ENCODE measurements at places on chromosomes 12 and 14. TPM values are rescaled to one million over a fixed set of nuclear protein-coding genes. Genes with fewer than 3 reads are reported as not detected.
A peak's percentile ranks its signal among the peaks of the same experiment; 100 is the strongest.

DNA sequence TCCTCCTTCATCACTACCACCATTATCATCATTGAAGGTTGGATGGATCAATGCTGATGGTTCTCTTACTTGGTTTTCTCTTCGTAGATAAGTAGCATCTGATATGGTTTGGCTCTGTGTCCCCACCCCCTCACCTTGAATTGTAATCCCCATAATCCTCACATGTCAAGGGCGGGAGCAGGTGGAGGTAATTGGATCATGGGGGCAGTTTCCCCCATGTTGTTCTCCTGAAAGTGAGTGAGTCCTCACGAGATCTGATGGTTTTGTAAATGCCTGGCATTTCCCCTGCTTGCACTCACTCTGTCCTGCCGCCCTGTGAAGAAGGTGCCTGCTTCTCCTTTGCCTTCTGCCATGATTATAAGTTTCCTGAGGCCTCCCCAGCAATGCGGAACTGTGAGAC lies 172.4 kb upstream of the PWP1 start:
- H3K27ac ChIP-seq: no peak overlapping the region
- H3K36me3 ChIP-seq: no peaks in the 10 kb centered on the region
- no peak for DNase-seq
- peaks cover 8% of the 10 kb centered on the region for H3K4me1 ChIP-seq
- no peak overlapping the region for H3K4me3 ChIP-seq

DNA sequence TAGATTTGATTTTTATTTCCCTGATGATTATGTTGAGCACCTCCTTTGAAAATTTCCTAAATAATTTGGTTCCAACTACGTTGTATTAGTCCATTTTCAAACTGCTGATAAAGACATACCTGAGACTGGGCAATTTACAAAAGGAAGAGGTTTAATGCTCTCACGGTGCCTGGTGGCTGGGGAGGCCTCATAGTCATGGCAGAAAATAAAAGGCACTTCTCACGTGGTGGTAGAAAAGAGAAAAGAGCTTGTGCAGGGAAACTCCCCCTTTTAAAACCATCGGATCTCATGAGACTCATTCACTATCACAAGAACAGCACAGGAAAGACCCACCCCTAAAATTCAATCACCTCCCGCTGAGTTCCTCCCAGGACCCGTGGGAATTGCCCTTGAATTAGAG lies 372.3 kb downstream of the RPL10L start:
- no peaks in the 10 kb centered on the region for H3K36me3 ChIP-seq
- no peak for DNase-seq
- H3K4me1 ChIP-seq: no peaks in the 10 kb centered on the region
- no peak overlapping the region for H3K27ac ChIP-seq
- no peak overlapping the region for H3K4me3 ChIP-seq

- H3K36me3 ChIP-seq: peaks cover 4% of the 10 kb centered on the region
- no peak for DNase-seq
- no peak overlapping the region for H3K27ac ChIP-seq
Measured at GRCh38 chr12:57724936-57725740, 13.4 kb downstream of the AGAP2 start.

DNA sequence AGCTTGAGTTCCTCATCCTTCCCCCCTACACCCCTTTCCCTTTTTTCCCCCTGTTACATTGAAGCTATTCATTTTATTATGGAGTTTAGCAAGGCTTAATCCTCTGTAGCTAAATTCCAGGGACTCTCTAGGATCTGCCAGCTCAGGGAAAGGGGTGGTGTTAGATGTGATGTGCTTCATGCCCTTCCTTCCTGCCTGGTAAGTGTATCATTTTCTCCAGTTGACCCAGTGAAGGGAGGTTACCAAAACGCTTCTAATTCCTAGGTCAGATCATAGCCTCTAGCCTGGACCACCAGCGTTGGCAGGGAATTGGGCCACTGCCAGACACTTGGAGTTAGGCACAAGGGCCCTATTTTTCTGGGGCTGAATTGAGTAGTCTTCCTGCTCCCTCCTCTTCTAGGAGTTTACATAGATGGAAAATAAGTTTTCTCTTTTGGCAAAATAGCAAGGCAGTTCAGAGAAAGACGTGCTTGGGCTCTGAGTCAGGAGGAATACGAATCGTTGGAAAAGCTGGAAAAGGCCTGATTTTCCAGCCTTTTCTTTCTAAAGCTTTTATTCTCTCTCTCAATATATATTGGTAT lies 88.3 kb downstream of the NPAS3 start:
- H3K27ac ChIP-seq: no peak overlapping the region
- no peak for DNase-seq
- H3K36me3 ChIP-seq: no peaks in the 10 kb centered on the region
- H3K4me1 ChIP-seq: no peaks in the 10 kb centered on the region
- no peak overlapping the region for H3K4me3 ChIP-seq
- H3K27me3 ChIP-seq: no peaks in the 10 kb centered on the region

GRCh38 chr12:51819736-51820525 lies 28.6 kb downstream of the FIGNL2 start:
- peak overlapping the region; percentile 65 for H3K4me3 ChIP-seq
- H3K27me3 ChIP-seq: no peaks in the 10 kb centered on the region
- H3K36me3 ChIP-seq: no peaks in the 10 kb centered on the region
- peak overlapping the region; percentile 85 for H3K27ac ChIP-seq

NDRG2 gene
- total RNA-seq: 18.9 TPM

SERPINA12 gene
- total RNA-seq: not detected

GRCh38 chr12:130451001-130451930 lies 113.6 kb downstream of the PIWIL1 start:
- H3K36me3 ChIP-seq: no peaks in the 10 kb centered on the region
- H3K27me3 ChIP-seq: no peaks in the 10 kb centered on the region
- no peaks in the 10 kb centered on the region for H3K4me1 ChIP-seq
- no peak overlapping the region for H3K4me3 ChIP-seq

DNA sequence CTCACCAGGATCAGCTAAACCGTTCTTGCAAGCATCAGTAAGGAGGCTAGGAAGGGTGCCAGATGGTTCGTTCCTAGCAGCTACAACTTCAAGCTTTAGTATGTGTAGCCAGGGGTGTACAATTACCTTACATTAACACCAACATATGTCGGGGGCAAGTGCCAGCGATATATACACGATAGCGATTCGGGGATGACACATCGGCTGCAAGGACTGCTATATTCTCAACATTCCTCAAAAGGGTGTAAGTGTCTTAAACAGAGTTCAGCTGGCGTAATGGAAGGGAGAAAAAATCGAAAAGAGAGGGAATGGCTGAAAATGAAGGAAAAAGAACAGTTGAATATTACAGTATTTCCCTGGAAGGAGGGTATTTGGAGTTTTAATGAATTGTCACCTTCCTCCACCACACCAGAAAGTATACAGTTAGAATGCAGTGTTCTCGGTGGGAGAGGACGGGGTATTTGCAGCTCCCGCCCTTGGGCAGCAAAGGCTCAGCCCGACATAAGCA lies 545 bp downstream of the LIMA1 start:
- H3K27ac ChIP-seq: peak overlapping the region; percentile 27
- H3K4me3 ChIP-seq: peak overlapping the region; percentile 81
- H3K27me3 ChIP-seq: no peaks in the 10 kb centered on the region

DNAJC22 gene
- total RNA-seq: 27.7 TPM

- H3K4me1 ChIP-seq: no peaks in the 10 kb centered on the region
- H3K4me3 ChIP-seq: no peak overlapping the region
- H3K36me3 ChIP-seq: no peaks in the 10 kb centered on the region
Measured at GRCh38 chr12:46908936-46909635, 83.3 kb upstream of the SLC38A4 start.

DNA sequence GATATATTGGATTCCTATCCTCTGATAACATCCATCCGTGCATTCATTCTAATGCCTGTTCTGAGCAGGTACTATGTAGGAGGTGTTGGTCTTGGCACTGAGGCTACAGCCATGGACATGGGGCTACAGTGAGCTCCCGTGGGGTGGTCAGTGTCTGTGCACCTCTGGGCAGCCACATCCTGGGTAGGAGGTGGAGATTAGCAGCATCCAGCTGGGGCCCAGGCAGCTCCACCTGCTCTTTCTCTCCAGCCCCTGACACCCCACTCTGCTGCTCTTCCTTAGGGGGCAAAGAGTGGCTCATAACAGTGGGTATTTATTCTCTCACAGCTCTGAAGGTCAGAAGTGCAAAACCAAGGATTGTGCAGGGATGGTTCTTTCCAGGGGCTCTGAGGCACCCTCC lies 292.0 kb upstream of the SFSWAP start:
- H3K4me1 ChIP-seq: no peaks in the 10 kb centered on the region
- DNase-seq: no peak
- no peak overlapping the region for H3K4me3 ChIP-seq
- H3K27ac ChIP-seq: no peak overlapping the region
- H3K27me3 ChIP-seq: 0 out of 2 replicates have a peak, but pooled peaks cover 9% of the 10 kb centered on the region

DNA sequence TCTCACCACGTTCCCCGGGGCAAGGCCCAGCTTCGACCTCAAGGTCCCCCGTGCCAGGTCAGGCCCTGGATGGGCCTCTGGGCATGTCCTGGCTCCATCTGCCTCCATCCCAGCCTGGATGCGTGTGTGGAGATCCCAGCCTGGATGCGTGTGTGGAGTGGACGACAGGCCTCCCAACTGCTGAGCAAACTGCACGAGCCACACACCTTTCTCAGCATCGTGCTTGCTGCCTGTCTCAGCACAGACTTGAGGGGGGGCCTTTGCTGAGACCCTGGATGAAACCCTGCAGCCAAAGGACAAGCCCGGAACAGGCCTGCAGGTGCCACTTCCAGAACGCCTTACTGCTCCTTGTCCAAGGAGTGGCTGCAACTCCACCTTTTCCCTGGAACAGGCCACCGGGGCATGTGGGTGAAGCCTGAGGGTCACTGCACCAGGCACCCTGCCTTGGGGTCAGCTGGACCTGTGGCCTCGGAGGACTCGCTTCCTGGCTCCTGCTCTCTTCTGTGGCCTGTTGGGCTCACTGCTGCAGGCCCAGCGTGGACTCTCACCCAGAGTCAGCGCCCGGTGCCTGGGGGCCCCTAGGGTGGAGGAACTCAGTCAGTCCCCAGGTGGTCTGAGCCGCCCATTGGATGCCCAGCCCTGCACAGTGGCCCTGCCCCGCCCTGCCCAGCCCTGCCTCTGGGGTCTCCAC lies 176.0 kb downstream of the KIF26A start:
- no peak for DNase-seq
- H3K27me3 ChIP-seq: peaks cover 6% of the 10 kb centered on the region
- no peak overlapping the region for H3K4me3 ChIP-seq
- no peaks in the 10 kb centered on the region for H3K4me1 ChIP-seq
- H3K36me3 ChIP-seq: no peaks in the 10 kb centered on the region

- H3K4me3 ChIP-seq: no peak overlapping the region
- no peaks in the 10 kb centered on the region for H3K36me3 ChIP-seq
- H3K27ac ChIP-seq: no peak overlapping the region
- H3K4me1 ChIP-seq: no peaks in the 10 kb centered on the region
- DNase-seq: no peak
Measured at GRCh38 chr12:22312336-22312735, 22.2 kb downstream of the ST8SIA1 start.

GRCh38 chr14:49892301-49892635 lies 614 bp upstream of the ARF6 start:
- H3K4me1 ChIP-seq: peaks cover 46% of the 10 kb centered on the region
- DNase-seq: no peak
- H3K27me3 ChIP-seq: no peaks in the 10 kb centered on the region
- H3K4me3 ChIP-seq: peak overlapping the region; percentile 72
- peaks cover 21% of the 10 kb centered on the region for H3K36me3 ChIP-seq

- H3K36me3 ChIP-seq: no peaks in the 10 kb centered on the region
- no peak for DNase-seq
- no peaks in the 10 kb centered on the region for H3K27me3 ChIP-seq
- no peak overlapping the region for H3K4me3 ChIP-seq
- H3K27ac ChIP-seq: no peak overlapping the region
Measured at GRCh38 chr14:68822132-68822651, 29.3 kb upstream of the ZFP36L1 start.

DNA sequence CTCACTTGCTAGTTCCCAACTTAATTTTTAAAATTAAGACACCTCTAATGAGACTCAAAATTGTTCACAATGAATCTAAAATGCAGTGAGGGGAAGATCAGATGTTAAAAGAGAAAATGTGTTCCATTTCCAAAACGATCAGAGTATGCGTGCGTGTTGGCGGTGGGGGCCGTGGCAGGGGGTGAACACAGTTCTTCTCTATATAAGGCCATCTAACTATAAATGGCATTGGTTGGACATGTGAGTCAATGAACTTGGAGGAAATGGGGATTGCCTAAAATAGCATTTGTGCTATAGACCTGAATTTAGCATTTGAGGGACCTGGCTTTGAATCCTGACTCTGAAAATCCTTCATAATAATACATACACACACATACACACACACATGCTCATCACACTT lies 149.4 kb downstream of the FOXN3 start:
- H3K27me3 ChIP-seq: no peaks in the 10 kb centered on the region
- H3K4me1 ChIP-seq: no peaks in the 10 kb centered on the region
- DNase-seq: no peak
- no peak overlapping the region for H3K4me3 ChIP-seq
- H3K27ac ChIP-seq: no peak overlapping the region

APEX1 gene
- 235 TPM for total RNA-seq

AMDHD1 gene
- total RNA-seq: 3.0 TPM

VDR gene
- 9.5 TPM for total RNA-seq

- DNase-seq: peak; percentile 73
- no peaks in the 10 kb centered on the region for H3K27me3 ChIP-seq
- H3K27ac ChIP-seq: peak within 1 kb of the TSS; percentile 86
Measured at GRCh38 chr14:23567186-23568020, at the start of gene AP1G2. Gene AP1G2, minus strand, starts transcription at chr14:23567791. Its CDS starts 477 bp downstream, at chr14:23567314.

GRCh38 chr14:68563251-68564131 lies 229.4 kb downstream of the ZFP36L1 start:
- peaks cover 60% of the 10 kb centered on the region for H3K4me1 ChIP-seq
- no peak overlapping the region for H3K4me3 ChIP-seq
- DNase-seq: no peak
- no peaks in the 10 kb centered on the region for H3K36me3 ChIP-seq
- peak overlapping the region; percentile 62 for H3K27ac ChIP-seq
- H3K27me3 ChIP-seq: no peaks in the 10 kb centered on the region

DNA sequence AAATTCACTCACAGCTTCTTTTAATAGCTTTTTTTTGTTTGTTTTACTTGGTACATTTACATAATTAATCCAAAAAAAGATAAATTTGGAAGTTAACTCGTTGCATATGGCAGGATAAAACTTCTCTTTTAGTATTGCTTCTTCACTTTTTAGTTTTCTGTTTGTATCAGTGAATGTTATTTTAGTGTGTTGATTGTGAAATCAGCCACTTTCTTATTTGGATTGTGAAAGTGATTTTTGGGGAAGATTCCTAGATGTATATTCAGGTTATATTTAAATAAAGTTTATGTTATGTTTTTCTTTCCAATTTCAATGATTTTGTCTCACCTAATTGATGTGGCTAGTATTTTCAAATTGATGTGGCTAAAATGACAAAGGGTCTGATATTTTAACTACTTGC lies 693.9 kb upstream of the MGAT4C start:
- H3K27me3 ChIP-seq: no peaks in the 10 kb centered on the region
- H3K27ac ChIP-seq: no peak overlapping the region
- H3K36me3 ChIP-seq: no peaks in the 10 kb centered on the region
- no peak for DNase-seq
- H3K4me1 ChIP-seq: no peaks in the 10 kb centered on the region

DNA sequence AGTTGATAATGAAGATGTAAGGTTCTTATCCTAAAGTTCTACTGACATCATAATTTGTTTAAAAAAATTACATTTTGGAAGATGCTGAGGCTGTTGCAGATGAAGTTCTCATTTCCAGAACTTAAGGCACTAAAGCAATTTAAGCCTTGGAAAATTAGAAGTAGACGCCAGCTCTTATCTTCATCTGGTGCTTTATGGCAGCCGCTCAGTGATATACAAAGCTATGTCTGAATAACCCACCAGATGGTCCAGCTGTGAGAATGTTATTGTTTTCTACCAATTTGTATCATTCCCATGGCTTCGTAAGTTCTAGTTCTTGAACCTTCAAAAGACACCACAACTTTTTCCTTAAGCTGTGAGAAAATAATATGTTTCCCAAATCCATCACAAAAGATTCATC lies 212.1 kb upstream of the ARID2 start:
- H3K4me1 ChIP-seq: peaks cover 4% of the 10 kb centered on the region
- H3K36me3 ChIP-seq: no peaks in the 10 kb centered on the region
- H3K4me3 ChIP-seq: no peak overlapping the region
- no peaks in the 10 kb centered on the region for H3K27me3 ChIP-seq
- DNase-seq: no peak

KRT2 gene
- total RNA-seq: not detected

All from HCT116 (cell line).